ENCODE measurements at places on chromosomes 1 and 21.
A peak's percentile ranks its signal among the peaks of the same experiment; 100 is the strongest.

DNA sequence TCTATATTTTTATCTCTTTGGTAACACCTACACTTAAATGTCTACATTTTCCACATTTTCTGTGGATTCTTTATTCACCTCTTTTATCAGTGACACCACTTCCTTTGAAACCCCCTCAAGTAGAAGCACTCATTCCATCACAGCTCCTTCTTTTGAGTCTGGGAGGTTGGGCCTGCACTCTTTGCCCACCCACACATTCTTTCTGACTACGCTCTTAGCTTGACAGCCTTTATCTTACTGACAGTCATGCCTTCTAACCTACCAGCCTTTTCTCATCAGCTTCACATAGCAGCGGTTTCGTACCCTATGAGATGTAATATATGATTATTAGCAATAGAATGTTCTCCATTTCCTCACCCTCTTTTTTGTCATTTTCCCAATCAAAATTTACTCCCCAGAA, 151.9 kb downstream of the TNFSF18 start:
- no peak for DNase-seq

GRCh38 chr1:201739492-201740085, 89.4 kb upstream of the IPO9 start:
- DNase-seq, result no peak

GRCh38 chr1:230230273-230230672, 163.2 kb downstream of the GALNT2 start:
- DNase-seq, result no peak

GRCh38 chr1:15201849-15202551, 45.0 kb upstream of the FHAD1 start:
- DNase-seq, result no peak

DNA sequence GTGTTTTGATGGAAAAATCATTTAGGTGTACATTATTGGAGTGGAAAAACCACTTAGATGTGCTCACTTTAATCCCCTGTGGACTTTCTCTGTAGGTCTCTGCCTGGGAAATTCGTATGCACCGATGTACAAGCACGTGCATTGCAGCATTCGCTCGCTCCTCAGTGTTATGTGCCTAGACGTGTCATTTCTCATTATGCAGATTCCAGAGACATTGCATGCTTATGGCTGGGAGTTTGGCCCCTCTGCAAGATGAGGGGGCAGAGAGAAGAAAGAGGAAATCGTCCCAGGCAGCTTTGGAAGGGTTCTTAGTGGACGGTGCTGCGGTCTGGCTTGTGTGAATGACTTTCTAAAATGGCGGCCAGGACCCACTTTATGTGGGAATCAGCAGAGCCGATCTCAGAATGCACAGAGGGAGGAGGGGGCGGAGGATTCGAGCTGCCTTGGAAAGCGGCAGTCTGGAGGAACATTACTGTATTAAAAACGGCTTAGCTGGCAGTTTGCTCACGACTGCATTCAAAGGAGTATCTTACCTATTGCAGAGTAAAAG, 2.3 kb downstream of the SPEN start:
- no peak for DNase-seq

DNA sequence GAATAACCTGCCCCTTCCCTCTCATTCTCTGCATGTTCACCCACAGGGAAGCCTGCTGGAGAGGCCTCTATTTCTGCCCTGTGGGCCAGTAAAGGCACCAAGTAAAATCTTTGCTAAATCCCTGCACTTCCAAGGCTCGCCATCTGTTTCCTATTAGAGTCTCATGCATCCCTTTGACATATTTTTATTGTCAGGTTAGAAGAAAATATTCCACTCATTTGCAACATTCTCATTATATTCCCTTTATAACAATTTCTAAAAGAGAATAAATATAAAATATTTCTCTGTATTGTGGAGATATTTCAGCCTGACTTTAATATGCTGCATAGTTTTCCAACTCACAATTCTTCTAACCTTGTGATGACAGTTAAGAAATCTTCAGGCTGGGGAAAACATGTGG, 340.4 kb upstream of the VAMP3 start:
- DNase-seq, result peak; percentile 54

- no peak for DNase-seq
Observed at GRCh38 chr21:29613021-29613420, 314.3 kb downstream of the BACH1 start.

DNA sequence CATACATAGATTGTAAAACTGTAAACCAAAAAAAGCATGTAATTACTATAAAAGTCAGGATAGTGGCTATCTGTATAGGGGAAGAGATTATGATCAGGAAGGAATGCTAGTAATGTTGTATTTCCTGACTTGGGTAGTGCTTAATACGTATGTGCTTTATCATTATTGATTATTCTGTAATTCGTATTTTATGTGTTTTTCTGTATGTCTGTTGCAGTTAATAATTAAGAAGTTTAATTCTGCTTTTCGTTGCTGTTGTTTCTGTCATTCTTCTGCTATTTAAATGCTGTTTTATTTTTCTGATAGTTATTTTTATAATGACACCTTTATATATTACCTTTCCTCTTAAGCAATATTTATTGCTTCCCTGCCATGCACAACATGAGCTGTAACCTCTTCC, 29.3 kb upstream of the TRIM33 start:
- no peak for DNase-seq

All from fibroblast of skin of left quadriceps (primary cell).